ENCODE measurements at places on chromosomes 12 and 14.

- DNase-seq, result no peak
Measured at GRCh38 chr12:68800294-68800693, 7.7 kb upstream of the MDM2 start.

DNA sequence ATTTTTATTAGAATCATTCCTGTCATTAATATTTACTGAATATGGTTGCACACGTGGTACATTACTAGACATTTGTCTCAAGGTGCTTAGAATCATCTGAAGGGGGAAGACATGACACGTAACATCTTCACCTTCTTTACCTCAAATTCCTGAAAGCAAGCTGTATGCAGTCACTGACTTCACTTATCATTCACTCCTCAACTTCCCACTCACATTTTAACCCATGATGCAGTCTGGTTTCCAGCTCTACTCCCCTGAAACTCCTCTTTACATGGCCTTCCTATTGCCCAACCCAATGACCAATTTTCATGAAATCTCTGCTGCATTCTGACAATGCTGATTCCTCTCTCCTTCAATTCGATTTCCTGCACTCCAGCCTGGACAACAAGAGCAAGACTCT is 5.8 kb upstream of the PSMC6 start:
- no peak for DNase-seq

DNA sequence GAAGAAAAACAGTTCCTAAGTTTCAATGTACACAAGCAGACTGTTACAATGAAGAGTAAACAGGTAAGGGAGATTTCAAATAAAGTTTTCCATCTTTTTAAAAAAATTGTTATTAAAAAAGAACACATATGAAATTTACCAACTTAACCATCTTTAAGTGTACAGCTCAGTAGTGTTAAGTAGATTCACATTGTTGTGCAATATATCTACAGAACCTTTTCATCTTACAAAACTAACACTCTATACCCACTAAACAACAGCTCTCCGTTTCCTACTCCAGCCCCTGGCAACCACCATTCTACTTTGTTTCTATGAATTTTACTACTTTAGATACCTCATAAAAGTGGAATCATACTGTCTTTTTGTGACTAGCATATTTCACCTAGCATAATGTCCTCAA is 139.5 kb downstream of the SLC25A21 start:
- no peak for DNase-seq

- peak; percentile 14 for DNase-seq
Measured at GRCh38 chr12:22396253-22396652, 61.7 kb upstream of the ST8SIA1 start.
